ENCODE measurements at places on chromosomes 7 and 10.

- DNase-seq: no peak
Measured at GRCh38 chr10:110431659-110432058, 66.0 kb upstream of the DUSP5 start.

DNA sequence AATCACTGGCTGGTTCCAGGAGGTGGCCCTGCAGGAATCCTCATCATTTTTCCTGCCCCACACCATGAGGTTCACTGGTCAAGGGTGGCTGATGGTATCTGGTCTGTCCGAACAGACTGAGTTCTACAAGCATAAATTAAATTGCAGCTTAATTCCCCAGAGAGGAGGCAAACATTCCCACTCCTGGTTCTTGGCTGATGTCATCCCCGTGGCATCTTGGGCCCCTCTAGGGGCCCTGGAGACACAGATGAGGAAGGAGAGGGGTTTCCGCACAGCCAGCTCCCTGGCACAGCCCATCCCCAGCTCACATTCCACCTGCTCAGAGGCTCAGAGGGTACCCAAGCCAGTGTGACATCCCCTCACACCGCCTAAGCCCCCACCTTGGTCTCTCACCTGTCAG lies 5.3 kb upstream of the KLRG2 start:
- no peak for DNase-seq

DNA sequence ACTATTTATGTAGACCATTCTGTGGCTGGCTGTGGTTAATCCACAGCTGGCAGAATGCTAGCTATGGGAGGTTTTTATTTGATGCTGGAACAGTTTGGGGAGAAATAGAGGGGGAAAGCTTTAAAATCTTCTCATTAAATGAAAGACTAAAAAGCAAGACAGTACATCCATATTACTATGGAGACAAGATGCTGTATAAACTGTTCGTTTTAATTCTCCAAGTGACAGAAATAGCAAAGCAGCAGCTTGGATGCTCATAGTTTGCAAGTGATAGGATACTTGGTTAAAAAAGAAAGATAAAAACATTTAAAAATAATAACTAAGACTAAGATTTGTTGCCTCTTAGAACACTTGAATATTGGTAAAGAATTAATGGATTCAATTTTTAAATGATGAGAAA lies 304.9 kb upstream of the KAT6B start:
- no peak for DNase-seq

- DNase-seq: no peak
Measured at GRCh38 chr10:59698326-59698725, 11.3 kb downstream of the SLC16A9 start.

DNA sequence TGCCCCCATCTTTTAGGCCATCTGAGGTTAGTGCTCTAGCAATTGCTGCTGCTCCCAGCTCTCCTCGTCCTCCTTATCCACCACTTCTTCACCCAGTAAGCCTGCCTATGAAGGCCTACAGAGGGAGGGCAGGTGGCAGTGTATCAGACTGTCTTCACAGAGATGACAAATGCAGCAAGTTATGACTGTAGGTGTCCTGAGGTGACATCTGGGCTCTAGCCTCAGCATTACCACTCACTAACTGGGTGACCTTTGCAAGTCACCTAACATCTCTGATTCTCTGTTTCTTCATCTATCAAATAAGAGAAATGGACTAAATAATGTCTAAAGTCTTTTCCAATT lies 151.6 kb downstream of the NOC3L start:
- DNase-seq: no peak

DNA sequence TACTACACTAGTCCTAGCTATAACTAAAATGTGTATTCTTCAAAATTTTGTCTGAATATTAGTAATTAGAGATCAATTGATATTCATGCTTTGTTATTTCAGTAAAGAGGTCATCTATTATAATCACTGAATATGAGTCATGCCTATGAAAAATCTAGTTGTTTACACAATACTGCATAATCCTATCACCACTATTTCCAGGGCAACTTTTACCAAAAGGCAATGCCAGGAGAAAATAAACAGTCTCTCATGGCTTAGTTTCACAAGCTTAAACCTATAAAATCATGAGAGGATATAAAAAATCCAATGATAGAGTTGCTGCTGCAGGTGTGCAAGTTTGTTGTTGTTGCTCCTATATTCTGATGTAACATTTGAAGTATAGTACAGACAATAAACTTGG lies 149.9 kb upstream of the COL1A2 start:
- DNase-seq: no peak

DNA sequence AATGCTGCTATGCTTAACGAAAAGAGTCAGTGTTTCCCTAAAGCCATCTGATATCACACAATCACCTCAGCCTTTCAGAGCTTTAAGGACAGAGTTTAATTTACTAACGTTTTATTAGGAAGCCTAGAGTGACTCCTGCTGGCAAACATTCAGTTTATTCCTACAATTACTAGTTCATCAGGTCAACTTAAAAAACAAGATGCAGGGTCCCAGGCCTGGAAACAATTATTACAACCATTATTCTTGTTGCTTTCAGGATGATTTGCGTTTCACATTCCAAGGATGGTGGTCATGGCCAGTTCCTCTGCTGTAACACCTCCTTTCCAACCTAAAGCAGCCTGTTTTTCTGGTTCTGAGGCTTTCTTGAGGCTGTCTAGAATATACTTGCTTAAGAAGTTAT lies 1.5 kb upstream of the FAM53B start:
- DNase-seq: peak; percentile 37

GRCh38 chr10:44635176-44635575 lies 250.3 kb upstream of the CXCL12 start:
- DNase-seq: no peak

- DNase-seq: no peak
Measured at GRCh38 chr10:77138541-77138940, 499.1 kb downstream of the KCNMA1 start.

DNA sequence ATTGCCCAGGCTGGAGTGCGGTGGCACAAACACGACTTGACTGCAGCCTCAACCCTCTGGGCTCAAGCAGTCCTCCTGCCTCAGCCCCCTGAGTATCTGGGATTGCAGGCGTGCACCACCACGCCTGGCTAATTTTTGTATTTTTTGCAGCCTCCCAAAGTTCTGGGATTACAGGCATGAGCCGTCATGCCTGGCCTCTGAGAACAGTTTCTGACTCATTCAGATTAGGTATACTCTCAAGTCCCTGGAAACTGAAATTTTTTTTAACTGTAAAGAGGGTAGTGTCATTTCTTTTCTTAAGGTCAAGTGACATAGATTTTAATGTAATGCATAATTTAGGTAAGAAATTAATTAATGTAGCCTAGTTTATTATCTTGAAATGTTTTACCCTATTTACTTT lies 104.7 kb downstream of the SEPTIN7 start:
- no peak for DNase-seq

- no peak for DNase-seq
Measured at GRCh38 chr10:50324680-50325393, 73.5 kb upstream of the ASAH2 start.

DNA sequence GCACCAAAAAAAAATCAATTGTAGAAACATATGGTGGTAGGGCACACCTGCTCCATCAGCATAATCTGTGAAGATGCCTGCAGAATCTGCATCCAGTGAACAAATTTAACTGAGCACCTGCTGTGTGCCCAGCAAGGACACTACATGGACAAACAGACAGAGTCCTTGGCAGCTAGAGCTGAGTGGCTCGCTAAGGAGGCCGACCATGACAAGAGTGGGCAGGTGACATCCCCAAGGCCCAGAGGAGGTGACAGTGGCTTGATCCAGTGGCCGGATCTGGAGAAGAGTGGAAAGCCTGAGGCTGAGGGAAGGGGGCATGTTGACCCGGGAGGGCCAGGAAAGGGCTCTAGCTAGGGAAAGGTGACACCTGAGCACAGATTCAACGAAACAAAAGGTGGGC lies 68.1 kb downstream of the MAD1L1 start:
- DNase-seq: no peak

- DNase-seq: no peak
Measured at GRCh38 chr10:102119417-102120141, 589 bp downstream of the LDB1 start.

DNA sequence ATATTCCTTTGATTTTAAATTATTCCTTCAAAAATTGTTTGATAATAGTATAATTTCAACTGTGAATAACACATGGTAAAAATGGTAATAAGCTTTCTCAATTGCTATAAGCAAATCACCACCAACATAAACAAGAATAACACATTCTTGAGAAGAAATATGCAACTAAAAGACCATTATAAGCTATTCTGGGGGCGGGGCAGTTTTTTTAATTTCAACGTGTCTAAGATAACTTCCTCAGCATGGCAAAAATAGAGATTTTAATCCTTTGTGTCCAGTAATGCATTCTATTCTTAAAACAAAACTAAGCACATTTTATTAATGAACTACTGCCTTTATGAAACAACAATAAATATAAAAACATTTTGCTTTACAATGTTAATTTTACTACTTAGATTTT lies 1.5 kb downstream of the DNAJC12 start:
- DNase-seq: no peak

DNA sequence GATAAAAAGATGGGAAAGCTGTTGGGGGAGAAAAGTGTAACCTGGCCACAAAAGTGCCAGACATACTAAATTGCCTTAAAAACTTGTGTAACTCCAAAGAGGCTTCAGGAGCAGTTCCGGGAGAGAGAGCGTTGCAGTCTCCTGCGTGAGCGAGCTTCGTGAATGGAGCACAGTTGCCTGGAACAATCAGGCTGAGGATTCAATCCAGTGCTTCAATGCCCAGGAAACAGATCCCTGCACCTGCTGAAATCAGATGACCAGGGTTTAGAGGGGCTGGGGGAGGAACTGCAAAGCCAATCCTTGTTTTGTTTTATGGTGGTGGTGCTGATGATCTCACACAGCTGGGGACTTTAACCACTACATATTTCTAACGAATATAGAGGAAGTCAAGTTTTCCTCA lies 398.3 kb downstream of the DPP6 start:
- DNase-seq: no peak

DNA sequence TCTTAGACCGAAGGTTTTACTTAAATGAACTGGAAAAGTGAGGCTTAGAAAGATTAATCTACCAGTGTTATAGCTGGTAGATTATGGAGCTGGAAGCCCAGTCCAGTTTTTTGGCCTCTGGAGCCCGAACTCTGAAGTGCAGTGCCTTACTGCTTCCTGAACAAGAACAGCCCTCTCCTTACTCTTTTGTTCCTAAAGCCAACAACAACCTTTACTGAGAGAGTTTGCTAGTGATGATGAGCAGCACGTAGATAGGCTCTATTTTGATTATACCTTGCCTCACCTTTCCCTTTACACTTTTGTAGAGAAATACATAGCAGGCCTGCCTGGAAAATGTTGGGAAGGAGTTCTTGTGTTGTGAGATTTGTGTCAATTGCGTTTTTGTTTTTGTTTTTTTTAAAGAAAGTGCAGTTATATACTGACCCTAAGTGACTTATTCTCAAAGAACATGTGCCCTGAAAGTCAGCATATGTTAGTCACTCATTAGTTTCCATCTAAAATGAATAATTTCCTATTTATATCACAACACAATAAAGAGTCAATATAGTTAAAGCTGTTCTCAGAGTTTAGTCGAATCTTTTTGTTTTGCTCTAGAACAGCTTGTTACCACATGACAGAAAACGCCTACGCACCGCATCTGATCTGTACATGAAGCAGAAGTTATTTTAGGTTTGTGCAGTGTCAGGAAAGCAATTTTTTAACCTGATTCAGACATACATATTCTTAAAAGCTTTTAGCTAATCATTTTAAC lies 33.0 kb downstream of the PLEKHA1 start:
- no peak for DNase-seq

DNA sequence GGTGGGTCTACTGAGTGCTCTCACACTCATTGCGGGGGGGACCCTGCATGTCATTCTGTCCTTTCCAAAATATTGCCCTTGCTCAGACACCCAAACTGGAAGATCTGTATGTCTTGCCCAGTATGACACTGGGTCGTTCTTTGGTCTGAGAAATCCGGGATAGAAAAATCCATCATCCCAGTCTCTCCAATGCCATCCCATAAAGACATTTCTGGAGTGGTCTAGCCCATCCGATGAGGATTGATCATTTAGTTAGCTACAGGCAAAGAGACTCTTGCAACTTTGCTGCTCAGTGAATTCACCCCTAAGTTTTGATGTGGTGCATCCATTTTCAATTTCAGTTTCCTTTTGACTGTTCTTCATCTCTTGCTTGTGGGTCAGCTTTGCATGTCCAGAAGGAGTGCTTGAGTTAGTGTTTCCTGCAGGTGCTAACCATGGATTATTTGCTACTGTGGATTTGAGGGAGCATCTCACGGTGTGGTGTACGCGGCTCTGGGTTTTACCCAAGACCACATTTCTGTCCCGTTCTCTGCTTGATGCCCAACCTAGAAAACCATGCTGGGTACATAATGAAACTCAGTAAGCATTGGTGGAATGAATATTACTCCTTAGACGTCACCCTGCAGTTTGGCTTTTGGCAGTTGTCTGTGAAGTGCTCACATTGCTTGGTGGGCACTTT lies 247.0 kb upstream of the MKI67 start:
- DNase-seq: no peak

- DNase-seq: no peak
Measured at GRCh38 chr7:100726996-100727761, 6.2 kb upstream of the ZAN start.

- DNase-seq: no peak
Measured at GRCh38 chr10:97870990-97871389, 21.3 kb downstream of the GOLGA7B start.

DNA sequence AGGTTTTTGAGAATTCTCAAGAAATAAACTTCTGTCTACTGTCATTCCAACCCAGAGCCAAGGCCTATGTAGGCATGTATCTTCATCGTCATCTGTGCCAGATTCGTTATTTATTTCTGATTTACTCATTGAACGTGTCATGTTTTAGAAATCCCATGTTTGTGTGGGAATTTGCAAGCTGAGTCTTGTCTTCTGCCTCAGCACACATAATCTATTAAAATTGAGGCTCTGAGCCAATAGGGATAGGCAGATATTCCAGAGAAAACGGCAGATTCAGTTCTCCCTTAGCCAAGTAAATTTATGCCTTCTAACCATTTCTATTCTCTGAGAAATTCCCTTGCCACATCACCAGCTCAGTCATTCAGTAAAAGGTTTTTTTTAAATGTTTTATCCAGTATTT lies 444.6 kb downstream of the REEP3 start:
- DNase-seq: no peak

- DNase-seq: no peak
Measured at GRCh38 chr10:47051741-47052238, 140.6 kb downstream of the PTPN20 start.

DNA sequence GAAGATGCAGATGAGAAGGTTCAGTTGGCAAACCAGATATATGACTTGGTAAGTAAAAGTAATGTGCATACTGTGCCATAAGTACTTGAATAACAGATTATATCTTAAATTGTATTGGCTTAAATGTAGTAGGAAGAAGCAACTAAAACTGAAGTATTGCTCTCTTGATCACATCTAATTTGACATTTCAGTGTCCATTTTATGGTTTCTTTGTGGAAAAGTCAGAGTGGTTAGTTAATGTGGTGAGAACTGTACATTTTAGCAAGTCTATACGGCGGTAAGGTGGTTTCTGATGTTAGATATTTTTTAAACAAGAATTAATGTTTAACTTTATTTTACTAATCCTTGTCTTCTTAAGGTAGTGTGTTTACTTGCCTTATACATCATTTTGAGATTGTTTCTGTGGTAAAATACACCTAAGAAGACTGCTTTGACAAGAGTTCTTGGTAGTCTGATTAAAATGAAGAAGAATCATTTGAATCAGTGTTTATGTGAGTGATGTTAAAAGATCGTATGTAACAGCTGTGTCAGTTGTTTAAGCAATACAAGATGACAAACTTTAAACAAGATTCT lies 5.1 kb downstream of the ING3 start:
- DNase-seq: no peak

All from smooth muscle cell of the brain vasculature (primary cell).